T-cell (primary cell): ENCODE measurements at places on chromosomes 6 and 20. TPM values are rescaled to one million over a fixed set of nuclear protein-coding genes. Genes with fewer than 3 reads are reported as not detected.
A peak's percentile ranks its signal among the peaks of the same experiment; 100 is the strongest.

Gene PKIB
- 0.47 TPM for total RNA-seq

Gene SFTA2
- not detected for total RNA-seq

Gene WFDC10B
- total RNA-seq, result not detected

Gene CD24
- 0.88 TPM for total RNA-seq

Gene PPP1R3G
- 0.06 TPM for total RNA-seq

DNA sequence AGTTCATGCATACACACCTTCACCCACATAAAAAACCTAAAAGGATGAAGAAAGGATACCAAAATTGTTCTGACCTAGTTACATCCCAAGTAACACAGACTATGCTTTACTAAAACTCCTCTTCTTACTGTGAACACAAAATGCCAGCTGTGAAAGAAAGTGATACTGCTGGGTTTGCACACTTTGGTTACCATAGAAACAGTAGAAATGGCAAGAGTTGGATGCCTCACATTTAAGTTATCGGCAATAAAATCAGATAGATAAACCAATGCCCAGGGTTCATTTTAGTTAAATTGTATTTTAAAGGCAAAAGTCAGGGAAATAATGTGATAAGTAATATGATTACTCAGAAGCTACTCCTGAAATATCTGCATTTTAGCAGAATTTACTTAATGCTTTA, 161.9 kb downstream of the CDK19 start:
- no peak overlapping the region for H3K27ac ChIP-seq
- peaks cover 5% of the 10 kb centered on the region for H3K36me3 ChIP-seq
- no peaks in the 10 kb centered on the region for H3K27me3 ChIP-seq

GRCh38 chr20:45918779-45919537, 7.0 kb upstream of the PLTP start:
- H3K27me3 ChIP-seq, result no peaks in the 10 kb centered on the region
- H3K27ac ChIP-seq, result no peak overlapping the region
- no peaks in the 10 kb centered on the region for H3K4me1 ChIP-seq

DNA sequence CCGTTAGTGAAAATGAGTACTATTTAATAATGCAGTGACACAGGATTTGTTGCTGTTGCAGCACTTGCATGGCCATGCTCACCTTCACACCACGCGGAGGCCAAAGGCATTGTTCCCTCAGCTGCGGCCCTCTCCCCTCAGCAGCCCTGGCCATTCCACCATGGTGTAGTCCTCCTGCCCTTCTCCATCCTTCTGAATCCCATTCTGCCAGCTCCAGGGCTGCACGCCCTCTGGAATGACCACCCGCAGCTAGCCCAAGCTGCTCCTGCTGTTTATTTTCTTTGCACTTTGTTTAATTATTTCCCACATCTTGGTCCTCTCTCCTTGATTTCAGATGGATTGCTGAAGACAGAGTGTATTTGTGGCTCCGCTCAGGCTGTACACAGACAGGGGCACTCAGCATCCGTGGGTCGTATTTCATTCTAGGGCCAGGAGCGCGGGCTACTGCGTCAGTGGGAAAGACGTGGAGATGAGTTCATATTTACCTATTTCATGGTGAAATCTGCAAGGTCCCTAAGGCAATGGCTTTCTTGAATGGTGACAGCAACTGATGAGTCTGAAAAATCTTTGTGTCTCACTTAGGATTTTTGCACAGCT, 81.4 kb upstream of the DUSP22 start:
- no peaks in the 10 kb centered on the region for H3K4me1 ChIP-seq
- no peak for DNase-seq
- H3K27me3 ChIP-seq, result no peaks in the 10 kb centered on the region
- no peaks in the 10 kb centered on the region for H3K36me3 ChIP-seq
- H3K4me3 ChIP-seq, result no peak overlapping the region

GRCh38 chr6:144064402-144065212, 30.8 kb downstream of the SF3B5 start:
- H3K4me3 ChIP-seq, result peak overlapping the region; percentile 78
- H3K27me3 ChIP-seq, result no peaks in the 10 kb centered on the region
- H3K4me1 ChIP-seq, result peaks cover 11% of the 10 kb centered on the region

- no peaks in the 10 kb centered on the region for H3K27me3 ChIP-seq
- no peak overlapping the region for H3K27ac ChIP-seq
- no peaks in the 10 kb centered on the region for H3K36me3 ChIP-seq
Measured at GRCh38 chr6:142637624-142638351, 307.2 kb downstream of the HIVEP2 start.

DNA sequence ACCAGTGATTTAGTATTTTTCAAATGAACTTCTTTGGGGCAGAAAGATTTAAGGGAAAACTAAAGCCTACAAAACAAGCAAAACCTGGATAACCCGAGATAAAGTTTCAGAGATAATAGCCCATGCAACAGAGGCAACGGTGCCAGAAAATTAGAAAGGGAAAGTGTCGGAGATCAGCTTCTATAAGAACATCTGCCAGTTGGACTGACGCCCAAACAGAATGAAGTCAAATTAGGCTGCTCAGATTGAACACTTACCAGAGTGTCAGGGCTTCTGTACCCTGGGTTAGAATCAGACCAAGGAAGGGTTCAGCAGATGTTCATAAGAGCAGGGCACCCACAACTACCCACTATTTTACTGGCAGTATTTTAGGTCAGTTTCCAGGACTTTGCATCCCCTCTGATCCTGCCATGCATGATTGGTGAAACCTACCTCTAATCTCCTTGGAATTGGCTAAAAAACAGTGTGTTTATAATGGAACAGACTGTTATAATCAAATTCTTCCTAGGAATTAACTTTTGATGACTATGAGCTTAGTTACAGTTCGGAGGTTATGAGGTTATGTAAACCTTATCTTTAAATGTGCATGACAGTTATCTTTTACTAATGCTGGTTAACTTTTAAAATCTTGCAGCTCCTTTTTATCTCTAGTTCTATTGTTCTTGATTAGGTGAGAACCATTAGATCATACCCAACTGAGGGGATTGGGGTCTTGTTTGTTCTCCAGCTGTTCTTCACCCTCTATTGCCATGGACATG, 13.1 kb downstream of the BMP2 start:
- DNase-seq, result no peak
- no peaks in the 10 kb centered on the region for H3K4me1 ChIP-seq
- no peak overlapping the region for H3K4me3 ChIP-seq

DNA sequence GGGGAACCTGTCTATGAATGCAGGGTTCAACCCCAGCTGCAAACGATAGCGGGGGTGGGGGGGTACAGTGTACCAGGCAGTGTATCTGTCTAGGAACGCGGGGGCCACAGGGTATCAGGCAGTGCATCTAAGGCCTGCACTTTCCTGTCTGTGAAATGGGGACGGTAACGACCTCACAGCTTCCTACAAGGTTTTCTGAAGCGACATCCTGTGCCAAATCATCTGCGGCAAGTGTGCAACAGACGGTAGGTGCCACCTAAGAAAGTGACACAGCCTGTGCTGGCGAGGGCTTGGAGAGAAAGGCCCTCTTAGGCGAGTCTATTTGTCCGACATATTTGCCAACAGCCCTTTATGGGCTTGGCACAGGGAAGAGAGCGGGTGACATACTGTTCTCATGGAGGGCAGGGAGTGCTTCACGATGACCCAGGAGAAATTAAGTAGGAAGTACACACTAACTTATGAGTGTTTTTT, 3.8 kb downstream of the DIDO1 start:
- peak overlapping the region; percentile 1 for H3K4me3 ChIP-seq
- DNase-seq, result peak; percentile 46
- H3K4me1 ChIP-seq, result peaks cover 79% of the 10 kb centered on the region
- H3K36me3 ChIP-seq, result no peaks in the 10 kb centered on the region
- H3K27me3 ChIP-seq, result no peaks in the 10 kb centered on the region

- H3K4me1 ChIP-seq, result no peaks in the 10 kb centered on the region
- H3K36me3 ChIP-seq, result no peaks in the 10 kb centered on the region
- DNase-seq, result no peak
- H3K27me3 ChIP-seq, result no peaks in the 10 kb centered on the region
- H3K27ac ChIP-seq, result no peak overlapping the region
Measured at GRCh38 chr6:50966986-50967385, 148.3 kb downstream of the TFAP2B start.

DNA sequence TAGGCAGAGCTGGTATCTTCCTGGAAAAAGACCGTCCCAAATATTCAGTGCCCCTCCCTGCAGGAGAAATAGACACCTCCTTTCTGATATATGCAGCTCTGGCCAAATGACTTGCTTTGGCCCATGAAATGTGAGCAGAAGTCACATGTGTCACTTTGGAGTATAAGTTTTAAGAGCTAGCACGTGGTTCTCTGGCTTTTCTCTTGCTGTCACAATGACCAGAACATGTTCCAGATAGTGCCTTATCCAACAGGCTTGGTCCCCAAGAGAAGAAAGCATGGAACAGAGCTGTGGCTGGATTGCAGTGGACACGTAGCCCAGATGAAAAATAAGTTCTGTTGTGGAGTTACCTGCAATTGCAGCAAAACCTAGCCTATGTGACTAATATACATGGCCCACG, 40.4 kb downstream of the UNC5CL start:
- DNase-seq, result no peak
- peaks cover 33% of the 10 kb centered on the region for H3K27me3 ChIP-seq
- H3K27ac ChIP-seq, result no peak overlapping the region
- no peaks in the 10 kb centered on the region for H3K4me1 ChIP-seq
- no peak overlapping the region for H3K4me3 ChIP-seq

DNA sequence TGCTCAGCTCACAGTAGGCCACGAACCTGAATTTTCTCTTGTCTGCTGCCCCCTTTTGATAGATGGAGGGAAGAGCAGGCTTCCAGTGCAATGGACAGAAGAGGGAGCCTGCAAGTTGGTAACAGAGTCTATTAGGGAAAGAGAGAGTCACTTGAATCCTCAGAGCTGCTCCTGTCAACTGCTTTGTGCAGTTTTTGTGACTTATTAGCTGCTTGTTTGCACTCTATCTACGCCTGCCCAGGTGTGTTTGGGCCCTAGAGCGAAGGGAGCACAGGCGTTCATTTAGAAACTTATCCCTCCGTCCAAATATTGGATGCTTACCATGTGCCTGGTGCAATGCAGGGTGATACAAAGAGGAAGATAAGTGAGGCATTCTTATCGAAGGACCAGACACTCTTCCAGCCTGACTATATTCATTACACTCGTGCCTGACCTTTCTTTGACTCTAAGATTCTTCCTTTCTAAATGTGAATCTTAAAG, 11.6 kb upstream of the SLC2A12 start:
- peak; percentile 45 for DNase-seq
- H3K27me3 ChIP-seq, result no peaks in the 10 kb centered on the region
- no peak overlapping the region for H3K4me3 ChIP-seq
- H3K27ac ChIP-seq, result no peak overlapping the region
- no peaks in the 10 kb centered on the region for H3K4me1 ChIP-seq
- no peaks in the 10 kb centered on the region for H3K36me3 ChIP-seq

DNA sequence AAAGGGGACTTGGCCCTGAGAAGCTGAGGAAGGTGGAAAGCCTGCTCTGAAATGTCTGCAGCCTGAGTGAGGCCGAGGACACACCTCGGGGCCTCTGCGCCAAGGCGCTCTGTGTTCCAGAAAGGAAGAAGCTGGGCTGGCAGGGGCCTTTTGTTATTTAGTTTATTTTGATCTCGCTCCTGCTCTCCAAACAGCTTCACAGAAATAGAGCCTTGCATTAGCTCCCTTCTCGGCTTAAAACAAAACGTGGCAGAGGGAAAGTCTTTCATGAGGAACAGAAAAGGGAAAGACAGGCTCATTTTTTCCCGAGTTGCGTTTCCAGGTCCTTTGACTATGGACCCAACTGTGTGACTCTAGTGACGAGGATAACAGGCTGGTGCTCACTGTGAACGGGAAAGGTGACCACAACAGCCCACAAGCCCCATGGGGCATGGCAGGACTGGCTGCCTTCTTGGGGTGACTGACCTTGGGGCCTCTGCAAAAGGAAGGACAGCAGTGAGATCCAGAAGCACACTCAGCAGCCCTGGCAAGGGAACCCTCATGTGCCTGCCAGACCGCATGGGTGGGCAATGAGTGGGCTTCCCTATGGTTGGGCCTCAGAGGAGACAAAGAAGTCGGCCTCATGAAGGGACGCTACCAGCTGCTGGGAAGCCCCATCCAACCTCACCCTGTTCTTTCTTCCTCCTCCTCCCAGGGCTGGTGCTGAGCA, 18.7 kb downstream of the LEMD2 start:
- DNase-seq, result no peak
- H3K36me3 ChIP-seq, result peaks cover 32% of the 10 kb centered on the region
- no peaks in the 10 kb centered on the region for H3K4me1 ChIP-seq
- H3K27ac ChIP-seq, result no peak overlapping the region
- peaks cover 34% of the 10 kb centered on the region for H3K27me3 ChIP-seq

GRCh38 chr6:140897804-140898573, 1234.7 kb upstream of the GJE1 start:
- no peaks in the 10 kb centered on the region for H3K36me3 ChIP-seq
- DNase-seq, result no peak
- no peaks in the 10 kb centered on the region for H3K4me1 ChIP-seq
- H3K27ac ChIP-seq, result no peak overlapping the region

- H3K27me3 ChIP-seq, result no peaks in the 10 kb centered on the region
- H3K4me3 ChIP-seq, result no peak overlapping the region
- H3K36me3 ChIP-seq, result peaks cover 11% of the 10 kb centered on the region
- H3K27ac ChIP-seq, result no peak overlapping the region
- H3K4me1 ChIP-seq, result no peaks in the 10 kb centered on the region
Measured at GRCh38 chr6:149779644-149779963, 30.1 kb downstream of the PCMT1 start.

DNA sequence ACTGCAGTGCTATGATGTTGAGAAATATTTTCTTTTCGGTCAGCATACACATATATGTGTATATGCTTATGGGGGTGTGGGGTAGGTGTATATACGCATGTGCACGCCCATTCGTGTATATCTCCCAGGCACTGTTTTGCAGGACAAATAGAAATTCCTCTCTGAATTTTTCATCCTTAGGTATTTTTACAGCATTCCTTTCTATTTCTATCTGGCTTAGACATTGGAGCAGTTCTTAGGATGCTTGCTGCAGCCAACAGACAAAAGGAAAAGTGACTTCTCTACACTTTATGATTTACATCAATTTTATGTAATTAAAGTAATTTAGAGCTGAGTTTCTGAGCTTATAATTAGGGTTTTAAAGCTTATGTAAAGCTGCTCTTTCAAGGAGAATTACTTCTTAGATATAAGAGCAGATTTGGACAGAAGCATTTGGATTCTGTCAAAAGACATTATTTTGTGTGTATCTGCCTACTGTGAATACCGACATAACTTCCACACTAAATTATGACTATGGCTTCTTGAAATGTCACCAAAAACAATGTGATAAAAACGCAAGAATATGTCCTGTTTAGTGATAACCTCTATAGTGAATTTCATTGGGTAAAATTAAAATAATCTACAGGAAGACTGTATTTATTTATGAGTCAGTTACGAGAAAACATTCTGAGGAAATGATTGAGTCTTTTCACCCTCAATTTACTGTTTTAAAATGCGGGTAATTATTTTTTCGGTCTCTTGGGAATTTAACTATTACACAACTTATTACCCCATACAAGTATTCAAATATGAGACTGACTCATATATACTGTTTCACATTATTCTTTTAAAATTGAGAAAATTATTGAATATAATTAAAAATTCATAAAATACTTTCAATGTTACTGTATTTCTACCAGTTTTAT, 21.3 kb upstream of the CEP43 start:
- no peak for DNase-seq
- no peaks in the 10 kb centered on the region for H3K36me3 ChIP-seq
- no peak overlapping the region for H3K27ac ChIP-seq
